ENCODE measurements at places on chromosomes 2 and 18.

GRCh38 chr18:38520786-38521185 lies 955.2 kb upstream of the CELF4 start:
- no peak for DNase-seq

GRCh38 chr2:152781175-152781574 lies 62.8 kb downstream of the ARL6IP6 start:
- DNase-seq, result no peak

- no peak for DNase-seq
Observed at GRCh38 chr2:58429014-58429875, 188.1 kb upstream of the FANCL start.

DNA sequence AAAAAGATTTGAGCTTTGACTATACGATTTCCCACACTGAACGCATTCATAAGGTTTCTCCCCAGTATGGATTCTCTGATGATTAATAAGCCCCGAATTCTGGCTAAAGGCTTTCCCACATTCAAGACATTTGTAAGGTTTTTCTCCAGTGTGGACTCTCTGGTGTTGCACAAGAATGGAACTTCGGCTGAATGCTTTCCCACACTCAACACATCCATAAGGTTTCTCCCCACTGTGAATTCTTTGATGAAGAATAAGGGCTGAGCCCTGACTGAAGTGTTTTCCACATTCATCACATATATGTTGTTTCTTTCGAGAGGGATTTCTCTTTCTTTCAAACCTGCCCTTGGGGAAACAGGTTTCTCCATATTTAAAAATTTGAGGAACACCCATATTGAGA lies 6.9 kb downstream of the ZNF24 start:
- DNase-seq, result no peak

GRCh38 chr2:191615596-191615995 lies 62.3 kb upstream of the NABP1 start:
- DNase-seq, result no peak

DNA sequence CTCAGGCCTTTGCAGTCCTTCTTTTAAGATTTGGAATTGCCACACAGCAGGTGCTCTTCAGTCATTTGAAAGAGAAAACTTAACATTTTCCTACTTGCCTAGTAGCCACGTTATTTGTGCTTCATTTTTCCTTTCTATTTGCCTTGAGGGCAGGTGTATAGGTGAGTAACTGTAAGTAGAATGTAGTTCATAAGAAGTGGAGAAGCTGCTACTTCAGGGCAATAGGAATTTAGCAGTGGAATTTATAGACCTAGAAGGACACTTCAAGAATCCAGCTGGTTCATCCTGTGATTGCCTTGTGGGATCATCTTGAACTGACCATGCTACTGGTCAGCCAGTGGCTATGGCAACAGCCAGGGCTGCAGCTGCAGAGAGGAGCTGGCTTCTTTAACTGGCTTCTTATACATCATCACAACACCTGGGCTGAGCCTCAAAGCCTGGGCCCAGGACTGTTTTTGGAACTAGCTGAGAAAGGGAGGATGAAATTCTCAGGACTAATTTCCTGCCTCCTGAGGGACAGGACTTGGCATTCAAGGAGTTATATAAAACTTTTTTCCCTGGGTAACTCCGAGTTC lies 5.1 kb upstream of the LANCL1 start:
- no peak for DNase-seq

DNA sequence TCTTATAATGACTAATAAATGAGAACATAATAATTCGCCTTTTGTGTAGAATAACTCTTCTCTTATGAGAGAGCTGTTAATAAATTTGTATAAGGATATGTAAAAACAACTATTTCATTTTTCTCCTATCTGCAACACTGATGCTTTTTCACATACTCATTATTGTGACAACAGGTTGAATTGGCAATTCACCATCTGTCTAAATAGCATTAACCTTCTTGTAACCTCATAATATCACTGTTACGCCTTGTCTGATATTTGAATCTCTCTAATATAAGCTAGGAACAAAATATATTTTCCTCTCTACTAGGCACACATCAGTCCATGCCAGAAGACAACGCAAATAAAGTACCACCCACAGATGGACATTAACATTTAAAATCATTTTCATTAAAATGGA lies 938.9 kb downstream of the CPS1 start:
- DNase-seq, result no peak

DNA sequence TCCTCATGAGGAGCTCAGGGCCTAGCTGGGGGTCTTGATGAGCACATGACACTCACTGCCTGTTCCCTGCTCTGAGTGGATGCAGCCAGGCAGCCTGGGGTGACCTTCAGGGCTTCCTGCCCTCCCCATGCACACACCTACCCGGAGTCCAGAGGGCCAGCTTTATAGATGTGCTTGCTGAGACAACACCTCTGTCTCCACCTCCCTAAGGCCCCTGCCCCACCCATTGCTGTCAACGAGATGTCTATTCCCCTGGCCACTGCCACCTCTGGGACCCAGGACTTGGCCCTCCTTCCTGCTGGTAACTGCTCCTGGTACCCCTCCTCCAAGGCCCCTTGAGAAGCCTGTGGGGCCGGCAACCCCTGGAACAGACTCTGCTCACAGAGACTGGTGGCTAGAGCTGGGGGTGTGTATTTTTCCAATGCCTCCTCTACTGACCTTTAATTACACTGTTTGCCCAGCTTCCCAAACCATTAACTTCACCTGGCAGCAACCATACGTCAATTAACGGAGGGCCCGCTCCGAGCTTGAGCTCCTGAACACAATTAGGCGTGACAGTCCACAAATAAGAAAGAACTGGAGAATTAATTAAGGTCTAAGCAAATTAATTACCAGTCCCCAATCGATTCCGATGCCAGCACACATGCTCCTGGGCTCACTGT lies 66.3 kb downstream of the EMX1 start:
- no peak for DNase-seq

GRCh38 chr2:180322781-180323180 lies 315.7 kb upstream of the CWC22 start:
- no peak for DNase-seq

DNA sequence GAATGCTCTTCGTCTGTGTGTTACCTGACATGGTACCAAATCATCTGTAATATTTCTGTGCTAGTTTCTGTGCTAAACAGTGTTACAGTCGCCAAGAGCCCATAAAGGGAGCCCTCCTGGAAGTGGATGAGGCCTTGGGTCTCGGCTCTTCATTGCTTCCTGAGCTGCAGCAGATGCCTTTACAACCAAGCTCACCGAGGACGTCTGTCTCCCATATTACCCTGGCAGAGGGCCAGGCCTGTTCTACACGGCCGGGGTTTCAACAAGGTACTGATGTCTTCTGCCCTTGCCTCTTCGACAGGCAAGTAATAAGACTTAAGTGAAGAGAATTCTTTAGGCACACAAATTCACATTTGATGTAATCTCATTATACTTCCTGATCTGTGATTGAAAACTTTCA lies 16.8 kb downstream of the RPL31 start:
- DNase-seq, result no peak

DNA sequence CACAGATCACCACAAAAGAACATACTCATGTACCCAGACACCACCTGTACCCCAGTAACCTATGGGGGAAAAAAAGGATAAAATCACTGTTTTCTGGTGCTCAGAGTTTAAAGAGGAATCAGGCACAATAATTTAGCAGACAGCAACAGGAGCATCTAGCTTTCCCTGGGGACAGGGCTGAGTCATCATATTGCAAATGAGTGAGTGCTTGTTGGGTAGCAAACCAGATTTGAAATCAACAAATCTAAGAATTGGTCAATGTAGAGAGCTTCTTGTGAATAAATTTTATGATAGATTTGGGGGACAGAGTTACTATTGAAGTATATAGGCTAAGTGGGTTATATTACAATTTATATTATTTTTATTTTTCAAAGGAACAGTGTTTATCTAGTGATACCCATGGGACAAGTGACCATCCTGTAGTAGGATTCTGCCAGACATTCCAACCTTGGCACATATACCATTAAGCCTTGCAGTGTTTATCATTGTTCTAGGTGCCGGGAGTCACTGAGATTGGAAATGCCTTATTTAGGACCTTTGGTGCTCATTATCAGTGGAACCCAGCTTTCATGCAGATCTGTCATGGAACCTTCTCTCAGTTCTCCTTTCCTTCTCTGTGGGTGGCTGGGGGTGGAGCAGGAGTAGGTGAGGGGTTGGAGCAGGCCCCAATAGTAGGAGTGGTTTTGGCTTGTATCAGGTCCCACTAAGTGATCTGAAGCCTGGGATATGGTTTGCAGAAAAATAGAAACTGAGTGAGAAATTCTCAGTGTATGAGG lies 117.2 kb downstream of the CERS6 start:
- no peak for DNase-seq

- DNase-seq, result no peak
Observed at GRCh38 chr18:23550898-23551297, 35.4 kb downstream of the NPC1 start.

DNA sequence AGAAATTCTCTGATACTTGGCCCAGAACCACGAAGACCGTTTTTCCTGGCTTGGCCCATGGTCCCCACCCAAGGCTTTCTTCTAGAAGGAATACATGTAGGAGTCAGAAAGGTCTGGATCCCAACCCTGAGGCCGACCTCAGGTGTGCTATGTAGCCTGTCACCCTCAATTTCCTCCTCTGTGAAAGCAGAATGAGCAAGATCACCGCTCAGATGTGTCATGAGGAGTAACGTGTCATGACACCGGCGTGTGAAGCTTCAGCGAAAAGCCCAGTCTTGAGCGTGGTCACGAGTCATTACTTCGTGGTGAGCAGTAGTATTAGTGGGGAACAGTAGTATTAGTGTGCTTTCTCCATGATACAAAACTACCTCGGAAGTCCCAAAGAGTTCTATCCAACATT lies 103.4 kb downstream of the ALPK2 start:
- no peak for DNase-seq

GRCh38 chr2:150520887-150521664 lies 33.6 kb upstream of the RND3 start:
- no peak for DNase-seq

- DNase-seq, result no peak
Observed at GRCh38 chr2:11102956-11103860, 52.1 kb upstream of the SLC66A3 start.

DNA sequence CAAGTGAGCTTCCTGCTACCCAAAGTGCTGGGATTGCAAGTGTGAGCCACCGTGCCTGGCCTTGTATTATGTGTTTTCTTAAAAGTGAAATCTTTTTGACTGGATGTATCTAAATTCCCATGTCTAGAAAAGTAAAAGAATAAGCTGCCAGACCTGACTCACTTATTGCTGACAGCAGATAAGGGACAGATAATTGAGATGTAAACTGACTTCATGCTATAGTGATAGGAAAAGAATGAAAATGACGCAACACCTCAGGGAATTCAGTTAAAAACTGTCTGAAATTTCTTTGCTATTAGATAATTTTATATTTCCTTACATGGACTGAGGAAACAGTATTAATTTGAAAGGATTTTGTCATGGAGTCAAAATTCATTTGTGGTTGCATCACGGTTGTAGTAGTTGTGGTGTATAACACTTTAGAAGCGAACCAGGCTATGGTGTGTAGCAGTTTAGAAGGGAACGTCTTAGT lies 19.4 kb downstream of the TTC27 start:
- DNase-seq, result no peak

GRCh38 chr2:9484533-9484932 lies 10.2 kb downstream of the IAH1 start:
- no peak for DNase-seq

- DNase-seq, result no peak
Observed at GRCh38 chr2:198615972-198616371, 811.6 kb downstream of the PLCL1 start.

DNA sequence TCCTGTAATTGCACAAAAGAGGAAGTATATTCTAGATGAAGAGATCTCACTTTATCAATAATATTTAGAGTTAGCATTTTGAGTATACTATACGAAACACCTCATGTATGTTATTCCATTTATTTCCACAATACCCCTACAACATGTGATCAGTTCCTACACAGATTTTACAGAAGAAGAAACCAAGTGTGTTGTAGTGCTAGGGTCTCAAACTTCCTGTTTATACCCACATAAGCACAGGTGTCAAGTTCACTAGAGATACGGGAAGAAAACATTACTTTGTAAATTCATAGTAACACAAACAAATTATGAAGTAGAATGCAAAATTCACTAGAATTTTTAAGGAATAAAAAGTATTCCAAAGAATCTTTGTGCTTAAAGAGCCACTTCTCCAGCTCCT lies 46.4 kb downstream of the KCTD18 start:
- no peak for DNase-seq

- no peak for DNase-seq
Observed at GRCh38 chr2:85591563-85591962, 4.0 kb upstream of the RNF181 start.

GRCh38 chr18:58054041-58054781 lies 10.2 kb downstream of the NEDD4L start:
- DNase-seq, result no peak

GRCh38 chr2:73925033-73925704 lies 1.5 kb upstream of the DGUOK start:
- no peak for DNase-seq

DNA sequence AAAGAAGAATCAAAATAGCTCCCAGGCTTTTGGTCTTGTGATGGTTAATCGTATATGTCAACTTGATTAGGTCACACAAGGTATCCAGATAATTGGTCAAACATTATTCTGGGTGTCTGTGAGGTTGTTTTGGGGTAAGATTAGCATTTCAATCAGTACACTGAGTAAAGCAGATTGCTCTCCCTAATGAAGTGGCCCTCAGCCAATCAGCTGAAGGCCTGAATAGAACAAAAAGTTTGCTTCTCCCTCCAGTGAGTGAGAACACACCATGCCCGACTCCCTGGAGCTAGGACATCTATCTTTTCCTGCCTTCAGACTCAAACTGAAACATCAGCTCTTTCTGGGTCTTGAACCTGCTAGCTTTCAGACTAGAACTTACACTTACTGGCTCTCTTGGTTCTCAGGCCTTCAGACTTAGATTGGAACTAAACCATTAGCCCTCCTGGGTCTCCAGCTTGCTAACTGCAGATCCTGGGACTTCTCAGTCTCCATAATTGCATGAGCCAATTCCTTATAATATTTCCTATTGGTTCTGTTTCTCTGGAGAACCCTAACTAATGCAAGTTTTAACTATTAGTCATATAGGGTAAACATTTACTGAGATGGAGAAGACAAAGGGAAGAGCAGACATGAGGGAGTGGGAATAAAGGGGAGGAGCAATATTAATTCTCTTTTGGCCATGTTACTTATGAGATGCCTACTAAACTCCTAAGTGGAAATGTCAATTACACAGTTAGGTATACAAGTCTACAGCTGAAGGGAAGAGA lies 25.5 kb downstream of the LNPK start:
- no peak for DNase-seq

DNA sequence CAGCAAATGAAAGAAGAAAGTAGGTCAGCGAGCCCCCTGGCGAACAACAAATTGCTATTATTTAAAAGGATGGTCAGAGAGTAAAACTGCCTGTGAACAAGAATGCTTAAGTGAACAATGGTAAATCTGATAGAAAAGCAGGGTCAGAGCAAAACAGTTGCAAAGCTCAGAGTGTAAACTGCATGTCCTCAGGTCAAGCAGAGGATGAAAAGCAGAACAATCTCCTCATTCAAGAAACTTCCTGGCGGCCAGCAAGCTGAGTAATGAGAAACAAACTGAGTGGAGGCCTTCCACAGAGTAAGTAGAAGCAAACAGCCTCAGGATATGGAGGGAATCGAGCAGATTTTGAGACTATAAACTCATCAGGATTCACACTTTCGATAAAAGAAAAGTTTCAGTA lies 117.9 kb downstream of the PPP1R1C start:
- no peak for DNase-seq

- no peak for DNase-seq
Observed at GRCh38 chr18:32956591-32957315, 183.9 kb upstream of the KLHL14 start.

- DNase-seq, result no peak
Observed at GRCh38 chr2:216029416-216030129, 16.2 kb upstream of the MREG start.
